NCI-H1436 (cell line): ENCODE measurements at places on chromosomes 7 and 10.
A peak's percentile ranks its signal among the peaks of the same experiment; 100 is the strongest.

DNA sequence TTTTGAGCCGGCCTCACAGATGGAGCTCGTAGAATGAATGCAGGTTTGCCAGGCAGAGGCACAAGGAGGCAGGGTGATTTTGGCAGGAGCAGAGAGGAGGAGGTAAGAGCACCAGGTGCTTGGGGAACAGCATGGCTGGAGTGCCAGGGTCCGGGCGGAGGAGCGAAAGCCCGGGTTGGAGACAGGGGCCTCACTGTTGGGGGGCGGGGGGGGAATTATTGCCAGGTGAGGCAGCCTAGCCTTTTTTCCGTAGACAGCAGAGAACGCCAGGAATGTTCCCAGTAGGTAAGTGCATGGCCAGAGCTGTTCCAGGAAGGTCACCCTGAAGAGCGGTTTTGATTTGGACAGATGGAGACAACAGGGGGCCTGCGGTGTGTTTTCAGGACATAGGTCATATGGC, 9.5 kb downstream of the SRRM3 start:
- DNase-seq, result no peak

- no peak for DNase-seq
Observed at GRCh38 chr10:31322647-31323046, 3.6 kb downstream of the ZEB1 start.

DNA sequence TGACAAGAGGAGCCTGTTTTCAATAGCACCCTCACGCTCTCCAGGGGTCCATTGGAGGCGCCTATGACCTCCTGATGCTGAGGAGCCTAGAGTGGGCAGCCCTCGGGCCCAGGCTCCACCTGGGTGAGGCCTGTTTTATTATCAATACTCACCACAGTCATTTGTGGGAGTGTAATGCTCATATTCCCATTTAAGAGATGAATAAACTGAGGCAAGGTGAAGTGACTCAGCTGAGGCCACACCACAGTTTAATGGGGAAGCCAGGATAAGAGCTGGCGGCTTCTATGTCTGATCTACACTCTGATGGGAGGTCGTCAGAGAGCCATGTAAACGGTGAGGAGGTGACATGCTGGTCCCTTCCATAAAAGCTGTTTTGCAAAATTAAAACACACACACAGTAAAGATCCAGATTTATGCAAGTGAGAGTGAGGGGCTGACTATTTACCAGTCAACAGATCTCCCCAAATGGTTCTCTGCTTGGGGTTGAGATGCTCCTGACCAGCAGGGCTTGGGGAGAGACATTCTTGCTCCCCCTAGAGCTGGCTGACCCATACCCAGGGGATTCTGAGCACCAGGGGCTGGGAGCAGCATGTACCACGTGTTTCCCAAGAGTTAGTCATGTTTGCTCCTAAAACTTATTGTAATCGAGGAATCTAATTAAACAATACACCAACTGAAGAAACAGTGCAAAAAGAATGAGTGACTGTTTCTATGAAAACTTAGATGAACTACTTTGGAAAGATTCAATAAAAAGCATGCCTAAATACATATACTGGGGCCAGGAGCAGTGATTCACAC, 81.0 kb upstream of the INSIG1 start:
- no peak for DNase-seq

DNA sequence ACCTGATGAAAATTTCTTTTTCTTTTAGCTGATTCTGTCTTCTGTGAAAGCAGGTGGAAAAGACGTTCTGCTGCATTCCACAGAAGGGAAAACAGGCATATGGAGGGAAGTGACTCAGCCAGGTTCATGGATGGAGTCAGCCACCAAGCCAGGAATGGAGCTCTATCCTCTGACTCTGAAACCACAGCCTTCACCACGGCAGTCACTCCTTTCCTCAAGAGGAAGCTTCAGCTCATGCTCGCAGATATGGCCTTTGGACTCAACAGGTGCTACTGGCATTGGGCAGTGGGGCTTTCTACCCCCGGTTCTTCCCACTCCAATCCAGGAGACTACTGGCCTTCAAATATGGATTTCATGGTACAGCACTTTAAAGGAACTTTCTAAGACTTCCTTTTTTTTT, 11.5 kb upstream of the PLAU start:
- no peak for DNase-seq

DNA sequence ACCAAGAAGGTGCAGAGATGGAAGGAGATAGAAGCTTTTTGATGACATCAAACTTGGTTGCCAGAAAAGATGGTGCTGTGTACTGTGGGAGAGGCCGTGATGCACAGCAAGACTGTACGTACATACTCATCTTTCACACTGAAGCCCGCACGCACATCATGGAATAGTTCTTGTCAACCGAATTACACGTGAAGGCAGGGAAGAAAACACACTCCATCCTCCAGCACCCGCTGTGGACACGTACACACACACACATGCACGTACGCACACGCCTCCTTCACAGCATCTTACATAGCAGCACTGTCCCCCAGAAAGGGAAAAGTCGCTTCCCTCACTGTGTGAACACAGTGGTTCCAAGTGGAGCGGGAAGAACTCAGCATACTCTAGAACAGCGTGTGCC, 54.5 kb upstream of the DDC start:
- DNase-seq, result no peak

- DNase-seq, result no peak
Observed at GRCh38 chr10:15695852-15696251, 23.9 kb downstream of the ITGA8 start.

GRCh38 chr7:44073664-44074348, 8.4 kb upstream of the PGAM2 start:
- no peak for DNase-seq

- no peak for DNase-seq
Observed at GRCh38 chr10:79320820-79321493, 26.3 kb upstream of the PPIF start.

DNA sequence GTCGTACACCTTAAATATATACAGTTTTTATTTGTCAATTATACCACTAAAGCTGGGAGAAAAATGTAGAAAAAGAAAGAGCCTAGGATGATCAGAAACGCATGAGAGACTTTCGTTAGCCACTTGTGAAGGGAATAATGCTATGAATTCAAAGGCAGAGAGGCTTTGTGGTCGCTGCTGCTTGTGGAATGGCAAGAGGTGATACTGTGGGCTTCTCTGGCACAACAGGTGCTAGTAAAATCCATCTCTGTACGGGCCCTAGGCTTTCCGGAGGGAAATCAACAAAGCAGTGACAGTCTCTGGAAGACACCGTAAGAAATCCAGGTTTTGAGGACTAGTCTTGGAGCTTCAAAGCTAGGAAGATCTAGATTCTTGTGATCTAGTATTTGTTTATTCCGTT, 52.6 kb downstream of the LRRC72 start:
- no peak for DNase-seq

DNA sequence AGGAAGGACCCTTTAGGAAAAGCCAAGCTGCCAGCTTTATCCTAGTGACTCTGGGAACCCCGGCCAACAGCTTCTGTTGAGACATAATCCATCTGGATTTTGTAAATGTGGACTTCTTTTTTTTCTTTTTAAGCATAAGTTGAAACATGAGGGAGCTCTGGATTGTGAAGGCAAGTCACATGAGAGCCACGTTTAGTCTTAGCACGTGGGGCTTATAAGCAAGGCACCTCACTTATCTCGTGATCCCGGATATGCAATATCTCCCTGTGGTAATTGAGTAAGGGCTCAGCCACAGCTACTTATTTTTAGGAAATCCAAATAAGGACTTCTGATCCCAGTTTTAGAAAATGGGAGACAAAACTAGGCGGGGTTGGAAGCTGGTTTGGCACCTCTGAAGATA, 111.2 kb upstream of the PTN start:
- DNase-seq, result no peak

GRCh38 chr7:674454-675410, 51.8 kb upstream of the DNAAF5 start:
- no peak for DNase-seq

GRCh38 chr10:76998451-76998850, 639.2 kb downstream of the KCNMA1 start:
- DNase-seq, result peak; percentile 54

GRCh38 chr10:121617176-121617575, 18.9 kb upstream of the FGFR2 start:
- DNase-seq, result no peak

DNA sequence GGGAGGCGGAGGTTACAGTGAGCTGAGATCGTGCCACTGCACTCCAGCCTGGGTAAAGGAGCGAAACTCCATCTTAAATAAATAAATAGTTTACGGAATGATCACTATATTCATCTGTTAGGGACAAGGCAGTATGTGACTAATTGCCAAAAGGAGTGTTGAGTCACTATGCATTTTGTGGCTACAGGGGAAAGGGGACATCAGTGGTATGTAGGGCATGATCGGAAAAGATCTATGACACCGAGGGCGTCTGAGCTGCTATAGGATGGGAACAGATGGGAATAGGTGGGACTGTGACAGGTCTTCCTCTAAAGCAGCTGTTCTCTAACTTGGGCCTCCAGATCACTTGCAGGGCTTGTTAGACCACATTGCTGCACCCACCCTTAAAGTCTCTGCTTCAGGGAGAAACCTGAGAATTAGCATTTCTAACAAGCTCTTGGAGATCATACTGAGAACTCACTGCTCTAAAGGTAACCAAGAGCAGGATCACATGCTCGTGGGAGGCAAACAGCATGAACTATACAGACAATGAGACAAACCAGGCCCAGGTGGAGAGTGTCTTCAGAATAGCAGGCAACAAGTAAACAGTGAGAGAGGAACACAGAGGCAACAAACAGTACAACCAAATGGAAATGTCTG, 65.1 kb upstream of the ITGA8 start:
- DNase-seq, result no peak

- peak; percentile 84 for DNase-seq
Observed at GRCh38 chr10:97325754-97326153, 6.7 kb downstream of the FRAT1 start.

DNA sequence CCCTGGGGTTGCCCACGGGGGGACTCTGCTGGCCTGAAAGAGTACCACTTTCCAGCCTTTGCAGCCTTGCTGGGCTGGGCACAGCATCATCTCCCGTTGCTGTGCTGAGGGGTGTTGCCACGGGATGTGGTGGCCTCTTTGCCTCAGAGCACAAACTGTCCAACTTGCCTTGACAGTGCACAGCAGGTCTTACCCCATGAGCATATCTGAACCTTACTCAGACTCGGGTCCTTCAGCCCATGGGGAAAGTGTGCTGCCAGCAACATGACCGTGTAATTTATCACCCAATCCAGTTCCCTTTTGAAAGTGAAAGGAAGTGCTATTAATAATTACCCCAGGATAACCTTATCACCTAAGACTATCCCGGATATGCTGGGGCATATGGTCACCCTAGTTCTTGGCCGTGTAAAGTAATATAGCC, 46.8 kb downstream of the TBXAS1 start:
- DNase-seq, result no peak

GRCh38 chr7:22791204-22792158, 31.2 kb downstream of the TOMM7 start:
- no peak for DNase-seq

- no peak for DNase-seq
Observed at GRCh38 chr7:101075646-101076045, 9.6 kb upstream of the TRIM56 start.

GRCh38 chr7:126819197-126819484, 433.6 kb downstream of the GRM8 start:
- no peak for DNase-seq
